ENCODE measurements at places on chromosomes 1 and 21.

DNA sequence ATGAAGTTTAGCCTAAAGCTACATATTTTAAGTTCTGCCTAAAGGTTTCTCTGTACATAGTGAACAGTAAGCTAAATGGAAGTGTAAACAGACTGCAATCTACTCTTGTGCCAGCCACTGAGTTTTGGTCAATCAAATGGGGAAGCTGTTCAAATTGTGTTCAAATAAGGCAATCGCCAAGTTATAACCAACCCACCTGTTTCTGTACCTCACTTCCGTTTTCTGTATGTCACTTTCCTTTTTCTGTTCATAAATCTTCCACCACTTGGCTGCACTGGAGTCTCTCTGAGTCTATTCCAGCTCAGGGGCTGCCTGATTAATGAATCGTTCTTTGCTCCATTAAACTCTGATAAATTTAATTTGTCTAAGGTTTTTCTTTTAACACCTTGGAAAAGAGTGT, 10.8 kb upstream of the THEM4 start:
- DNase-seq, result no peak

DNA sequence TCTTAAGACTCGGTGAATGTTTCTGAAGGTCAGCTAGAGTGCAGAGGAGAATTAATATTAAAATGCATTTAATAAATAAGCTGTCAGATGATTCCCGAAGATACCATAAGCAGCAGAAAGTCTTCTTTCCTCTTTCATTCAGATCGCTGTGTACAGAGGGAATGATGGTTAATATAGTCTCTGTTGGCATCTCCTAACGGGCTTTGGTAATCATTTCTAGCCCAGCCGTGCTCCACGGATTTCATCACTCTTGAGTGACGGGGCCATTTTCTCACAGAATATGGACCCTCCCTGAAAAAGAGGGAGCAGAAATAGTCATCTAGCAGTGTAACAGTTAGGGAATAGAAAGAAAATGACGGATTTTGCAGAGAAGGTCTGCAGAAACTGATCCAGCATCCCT, 103.1 kb downstream of the ST6GALNAC3 start:
- no peak for DNase-seq

DNA sequence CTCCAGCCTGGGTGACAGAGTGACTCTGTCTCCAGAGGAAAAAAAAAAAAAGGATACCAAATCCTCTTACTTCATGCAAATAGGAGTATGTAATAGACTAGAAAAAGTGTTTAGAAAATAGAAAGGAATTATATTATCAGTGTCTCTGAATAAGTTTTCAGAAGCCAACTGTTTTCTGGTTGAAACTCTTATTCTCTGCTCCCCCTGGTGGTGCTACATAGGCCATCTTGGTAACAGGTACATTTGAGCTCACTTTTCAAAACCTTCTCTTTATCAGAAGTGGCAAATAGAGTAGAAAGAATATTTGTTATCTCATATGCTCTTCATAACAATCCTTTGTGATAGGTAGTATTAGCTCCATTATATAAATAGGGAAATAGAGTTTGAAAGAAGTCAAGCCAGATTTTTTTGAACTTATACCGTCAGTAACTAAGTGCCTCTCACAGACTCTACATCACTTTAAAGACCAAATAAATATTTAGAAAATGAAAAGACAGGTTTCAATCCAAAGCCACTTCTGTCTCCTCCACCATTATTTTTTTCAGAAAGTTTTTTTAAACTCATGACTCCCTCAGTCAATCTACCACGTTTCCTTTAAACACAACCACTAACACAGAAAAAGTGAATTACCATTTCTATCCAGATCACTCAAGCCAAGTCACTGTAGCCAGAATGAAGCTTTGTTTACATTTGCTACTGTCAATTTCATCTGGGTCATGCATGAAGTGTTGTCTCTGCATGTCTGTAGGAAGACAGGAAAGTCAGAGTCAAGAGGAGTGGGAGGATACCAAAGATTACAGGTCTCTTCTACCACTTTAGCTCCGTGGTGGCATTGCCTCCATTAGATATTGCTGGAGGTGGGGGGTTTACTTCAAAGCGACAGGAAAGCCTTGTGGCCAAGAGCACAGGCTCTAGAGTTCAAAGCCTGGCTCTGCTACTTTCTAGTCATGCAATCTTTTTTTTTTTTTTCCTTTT, 45.6 kb downstream of the IL23R start:
- no peak for DNase-seq

GRCh38 chr1:81801651-81802456, 1.1 kb downstream of the ADGRL2 start:
- DNase-seq, result peak; percentile 74

- no peak for DNase-seq
These were observed 510.0 kb downstream of the LTN1 start for GRCh38 chr21:28482657-28483056.

GRCh38 chr21:30443226-30443625, 3.2 kb downstream of the KRTAP15-1 start:
- DNase-seq, result no peak

DNA sequence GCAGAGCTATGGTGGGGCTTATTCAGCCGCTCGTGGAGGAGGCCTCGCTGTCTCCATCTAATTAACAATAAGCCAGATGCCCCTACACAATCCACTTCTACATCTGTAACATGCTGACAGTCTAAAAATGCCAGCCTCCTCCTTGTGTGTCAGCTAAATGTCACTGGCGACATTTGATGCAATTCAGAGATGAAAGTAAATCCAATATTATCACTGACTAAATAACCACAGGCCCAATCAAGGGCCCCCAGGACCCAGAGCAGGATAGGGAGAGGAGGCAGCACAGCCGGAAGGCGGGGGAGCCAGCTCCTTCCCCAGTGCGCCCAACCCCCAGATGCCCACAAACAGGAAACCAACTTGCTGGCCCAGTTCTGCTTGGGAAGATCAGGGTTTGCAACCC, 76.6 kb downstream of the DMRTA2 start:
- no peak for DNase-seq

DNA sequence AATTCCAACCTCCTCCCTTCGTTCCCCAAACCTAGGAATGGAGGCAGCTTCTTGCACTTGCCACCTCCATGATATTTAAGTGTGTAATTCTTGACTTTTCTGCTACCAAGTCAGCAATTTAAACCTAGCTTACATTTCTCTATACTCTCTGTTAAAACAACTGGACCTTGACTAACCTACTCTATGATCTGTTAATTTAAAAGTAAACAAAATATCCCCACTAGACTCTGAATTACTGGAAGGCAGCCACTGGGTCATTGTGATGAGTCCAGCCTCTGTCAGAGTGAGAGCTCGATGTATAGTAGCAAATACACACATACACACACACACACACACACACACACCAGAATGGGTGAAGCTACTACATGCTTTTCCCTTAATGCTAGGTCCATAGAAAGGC, 40.0 kb upstream of the DHCR24 start:
- DNase-seq, result no peak

DNA sequence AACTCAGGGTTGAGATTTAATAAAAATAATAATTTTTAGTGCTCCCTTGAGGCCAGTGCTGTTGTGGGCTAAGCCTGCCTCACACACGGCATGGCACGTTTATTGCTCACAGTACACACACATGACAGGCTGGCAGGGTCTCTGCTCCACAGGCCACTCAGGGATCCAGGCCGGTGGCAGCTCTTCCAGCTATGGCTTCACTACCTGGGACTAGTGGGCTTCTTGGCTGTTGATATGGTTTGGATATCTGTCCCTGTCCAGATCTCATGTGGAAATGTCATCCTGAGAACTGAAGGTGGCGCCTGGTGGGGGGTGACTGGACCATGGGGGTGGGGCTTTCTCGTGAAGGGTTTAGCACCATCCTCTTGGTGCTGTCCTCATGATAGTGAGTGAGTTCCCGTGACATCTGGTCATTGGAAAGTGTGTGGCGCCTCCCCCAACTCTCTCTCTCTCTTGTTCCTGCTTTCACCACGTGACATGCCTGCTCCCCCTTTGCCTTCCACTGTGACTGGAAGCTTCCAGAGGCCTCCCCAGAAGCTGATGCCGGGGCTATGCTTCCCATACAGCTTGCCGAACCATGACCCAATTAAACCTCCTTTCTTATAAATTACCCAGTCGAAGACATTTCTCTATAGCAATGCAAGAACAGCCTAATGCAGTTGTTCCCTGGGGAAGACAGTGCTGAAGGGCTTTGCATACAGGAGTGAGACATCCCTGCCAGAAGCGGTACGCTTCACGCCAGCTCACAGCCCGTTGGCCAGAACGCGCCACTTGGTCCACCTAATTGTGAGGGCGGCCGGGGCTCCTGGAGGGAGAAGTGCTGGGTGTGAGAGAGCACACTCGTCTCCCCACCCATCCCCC, 226.9 kb upstream of the C1orf174 start:
- DNase-seq, result no peak
